NK-92 treated with Interleukin-12 subunit alpha and Interleukin-12 subunit beta, amount 100 ng/mL, for 24 hours (cell line): ENCODE measurements at places on chromosomes 4 and X.

DNA sequence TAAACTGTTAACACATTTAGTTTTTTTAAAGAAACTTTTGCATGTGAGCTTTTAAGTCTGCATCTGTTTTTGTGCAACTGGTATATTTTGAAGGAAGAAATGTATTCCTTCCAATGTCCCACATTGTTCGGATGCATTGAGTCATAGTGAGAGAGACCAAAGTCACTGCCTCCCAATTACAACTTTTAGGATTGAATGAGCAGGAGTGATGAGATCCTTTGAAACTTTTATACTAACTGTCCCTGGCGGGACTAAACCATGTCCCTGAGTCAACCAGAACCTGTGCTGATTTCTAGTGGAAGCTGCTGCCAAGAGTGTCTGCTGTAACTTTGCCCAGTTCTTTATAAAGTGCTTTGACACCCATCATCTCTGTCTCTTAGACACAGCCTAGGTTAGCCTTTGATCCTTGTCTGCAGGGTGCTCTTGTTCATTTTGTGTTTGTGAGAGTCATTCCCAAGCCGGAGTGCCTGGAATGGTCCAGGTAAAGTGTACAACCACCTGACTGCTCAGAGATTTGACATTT is 122.7 kb downstream of the ZNF518B start:
- no peak for DNase-seq

- no peak for DNase-seq
These were observed 27.7 kb downstream of the PAK3 start for GRCh38 chrX:111123606-111124179.

- no peak for DNase-seq
These were observed 20.4 kb upstream of the DCHS2 start for GRCh38 chr4:154511981-154512380.

GRCh38 chrX:69189576-69190371 is 24.5 kb upstream of the PJA1 start:
- DNase-seq: no peak

DNA sequence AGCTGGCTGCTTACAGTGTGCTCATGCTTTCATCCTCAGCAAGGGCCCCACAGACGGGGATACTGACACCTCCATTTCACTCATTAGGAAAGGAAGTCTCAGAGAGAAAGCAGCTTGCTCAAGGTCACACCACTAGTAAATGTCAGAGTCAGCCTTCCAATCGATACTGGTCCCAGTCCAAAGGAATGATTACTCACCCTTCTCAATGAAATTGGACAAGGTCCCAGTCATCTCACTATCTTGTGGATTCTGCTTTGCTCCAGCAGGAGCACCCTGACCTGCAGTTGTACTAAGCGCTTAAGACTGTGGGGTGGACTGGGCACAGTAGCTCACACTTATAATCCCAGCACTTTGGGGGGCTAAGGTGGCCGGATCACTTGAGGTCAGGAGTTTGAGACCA is 132.2 kb upstream of the SLC34A2 start:
- DNase-seq: no peak

GRCh38 chrX:119706616-119707015 is 13.6 kb upstream of the SEPTIN6 start:
- no peak for DNase-seq

- DNase-seq: no peak
These were observed 27.1 kb downstream of the CFAP299 start for GRCh38 chr4:80362578-80363181.

DNA sequence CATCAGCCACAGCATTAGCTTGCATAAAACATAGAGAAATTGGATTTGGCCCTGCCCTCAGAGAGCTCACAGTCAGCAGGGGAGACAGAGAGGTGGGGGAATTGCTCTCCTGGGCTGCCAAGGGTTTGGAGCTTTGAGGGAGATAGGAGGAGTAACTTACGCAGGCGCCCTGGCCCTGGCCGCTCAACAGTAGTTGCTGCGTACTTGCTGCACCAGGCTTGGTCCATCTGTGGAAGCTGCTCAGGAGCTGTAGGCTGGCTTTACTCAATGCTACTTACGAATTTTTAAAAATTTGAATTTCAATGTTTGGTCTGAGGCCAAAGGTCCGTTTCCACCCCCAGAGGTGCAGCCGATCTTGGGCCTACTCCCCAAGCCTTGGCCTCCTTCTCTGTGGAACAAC is 83.3 kb downstream of the CPZ start:
- DNase-seq: no peak
